NB4 (cell line): ENCODE measurements at places on chromosomes 5 and 9.

- DNase-seq: no peak
These were observed 223.5 kb upstream of the TNC start for GRCh38 chr9:115341426-115341825.

DNA sequence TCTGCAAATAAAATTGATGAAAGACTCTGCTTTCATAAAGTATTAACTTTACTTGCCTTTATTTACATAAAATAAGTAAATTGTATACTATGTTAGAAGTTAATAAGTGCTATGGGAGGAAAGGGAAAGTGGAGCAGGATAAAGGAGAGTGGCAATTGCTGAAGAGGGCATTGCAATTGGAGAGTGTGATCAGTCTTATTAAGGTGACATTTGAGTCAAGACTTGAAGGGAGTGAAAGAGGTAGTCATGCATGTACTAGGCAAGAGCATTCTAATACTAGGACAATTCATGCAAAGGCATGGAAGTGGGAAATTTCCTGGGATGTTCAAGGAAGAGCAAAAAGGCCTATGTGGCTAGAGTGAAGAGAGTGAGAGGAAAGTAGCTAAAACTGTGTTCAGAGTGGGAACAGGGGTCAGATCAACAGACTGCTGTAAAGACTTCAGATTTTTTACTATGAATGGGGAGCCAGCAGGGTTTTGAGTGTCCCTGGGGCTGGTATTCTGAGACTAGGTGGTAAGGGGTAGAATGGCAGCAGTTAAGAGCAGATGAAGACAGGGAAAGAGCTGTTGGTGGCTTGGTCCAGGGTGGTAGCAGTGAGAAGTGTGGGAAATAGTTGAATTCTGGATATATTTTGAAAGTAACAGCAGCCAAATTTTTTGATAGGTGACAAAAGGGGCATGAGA is 182.3 kb upstream of the RIOK2 start:
- DNase-seq: no peak

- DNase-seq: no peak
These were observed 39.3 kb upstream of the ADRA1B start for GRCh38 chr5:159877016-159877415.

- DNase-seq: no peak
These were observed 88.0 kb downstream of the NRG2 start for GRCh38 chr5:139955053-139955605.

DNA sequence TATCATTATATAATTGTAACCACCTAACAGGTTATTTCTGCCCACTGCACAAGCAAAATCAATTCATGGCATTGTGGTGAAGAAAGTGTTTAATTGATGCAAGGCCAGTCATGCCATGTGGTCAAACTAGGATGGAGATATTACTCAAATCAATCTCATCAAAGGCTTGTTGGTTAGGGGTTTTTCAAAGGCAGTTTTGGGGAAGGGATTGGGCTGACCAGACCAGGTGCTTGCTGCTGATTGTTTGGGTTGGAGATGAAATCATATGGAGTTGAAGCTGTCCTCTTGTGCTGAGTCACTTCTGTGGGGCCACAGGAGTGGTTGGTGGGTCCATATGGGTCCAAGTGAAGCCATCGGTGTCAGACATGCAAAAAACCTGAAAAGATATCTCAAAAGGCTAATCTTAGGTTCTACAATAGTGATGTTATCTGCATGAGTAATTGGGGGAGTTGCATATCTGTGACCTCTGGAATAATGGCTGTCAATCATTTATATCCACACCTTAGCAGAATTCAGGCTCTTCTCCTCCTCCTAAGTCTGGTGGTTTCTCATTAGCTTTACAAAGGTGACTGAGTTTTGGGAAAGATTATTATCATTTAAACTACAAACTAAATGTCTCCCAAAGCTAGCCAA is 44.9 kb downstream of the HMGCS1 start:
- no peak for DNase-seq

- no peak for DNase-seq
These were observed 16.8 kb downstream of the CTXN3 start for GRCh38 chr5:127665641-127666040.

GRCh38 chr9:132157347-132158116 is 4.3 kb upstream of the NTNG2 start:
- no peak for DNase-seq

DNA sequence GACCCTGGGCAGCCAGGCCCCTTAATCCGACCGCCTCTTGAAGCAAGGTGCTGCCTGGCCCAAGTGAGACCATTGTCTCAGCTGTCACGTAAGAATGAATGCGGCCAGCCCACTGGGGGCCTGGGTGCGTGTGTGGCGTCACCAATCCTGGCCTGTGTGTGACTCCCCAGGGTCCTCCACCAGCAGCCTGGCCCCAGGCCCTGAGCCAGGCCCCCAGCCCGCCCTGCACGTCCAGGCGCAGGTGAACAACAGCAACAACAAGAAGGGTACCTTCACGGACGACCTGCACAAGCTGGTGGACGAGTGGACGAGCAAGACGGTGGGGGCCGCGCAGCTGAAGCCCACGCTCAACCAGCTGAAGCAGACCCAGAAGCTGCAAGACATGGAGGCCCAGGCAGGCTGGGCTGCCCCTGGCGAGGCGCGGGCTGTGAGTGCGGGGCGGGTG is 124.2 kb downstream of the WNK2 start:
- no peak for DNase-seq

DNA sequence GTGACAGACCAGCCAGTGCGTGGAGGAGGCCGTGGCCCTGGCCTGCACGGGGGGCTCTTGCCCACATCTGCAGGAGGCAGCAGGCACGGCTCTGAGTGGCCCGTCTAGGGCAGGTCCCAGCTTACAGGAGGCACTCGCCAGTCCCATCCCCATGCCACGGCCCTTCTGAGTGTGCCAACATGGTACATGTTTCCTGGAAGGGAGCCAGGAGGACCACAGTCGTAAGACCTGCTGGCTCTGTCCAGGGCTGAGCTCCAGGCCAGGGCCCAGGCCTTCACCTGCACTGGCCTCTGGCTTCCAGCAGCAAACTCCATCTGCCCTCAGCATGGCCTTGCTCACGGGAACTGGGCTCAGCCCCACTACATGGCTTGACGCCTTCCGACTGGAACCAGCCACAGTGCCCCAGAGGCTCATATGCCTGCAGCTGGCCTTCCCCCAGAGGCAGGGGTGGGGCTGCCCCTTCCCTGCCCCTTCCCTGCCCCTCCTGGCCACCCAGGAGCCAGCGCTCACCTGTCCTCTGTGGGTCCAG is 3.8 kb downstream of the NKD2 start:
- DNase-seq: no peak

DNA sequence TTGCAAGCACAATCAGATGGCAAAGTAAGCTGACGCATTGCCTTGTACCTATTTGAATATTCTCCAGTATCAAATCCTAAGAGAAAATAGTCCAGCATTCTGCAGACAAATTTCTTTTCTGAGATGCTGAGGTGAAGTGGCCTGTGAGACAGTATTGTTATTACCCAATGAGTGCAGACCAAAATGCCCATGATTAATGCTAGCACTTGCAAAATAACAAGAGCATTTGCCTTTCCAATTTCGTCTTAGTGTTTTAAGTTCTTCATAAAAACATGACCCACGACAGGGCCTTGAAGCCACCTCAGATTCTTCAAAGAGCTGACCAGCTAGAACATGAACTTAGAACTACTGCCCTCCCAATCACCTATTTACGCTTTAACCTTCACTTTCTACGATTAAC is 2.6 kb upstream of the IQGAP2 start:
- DNase-seq: peak; percentile 54

DNA sequence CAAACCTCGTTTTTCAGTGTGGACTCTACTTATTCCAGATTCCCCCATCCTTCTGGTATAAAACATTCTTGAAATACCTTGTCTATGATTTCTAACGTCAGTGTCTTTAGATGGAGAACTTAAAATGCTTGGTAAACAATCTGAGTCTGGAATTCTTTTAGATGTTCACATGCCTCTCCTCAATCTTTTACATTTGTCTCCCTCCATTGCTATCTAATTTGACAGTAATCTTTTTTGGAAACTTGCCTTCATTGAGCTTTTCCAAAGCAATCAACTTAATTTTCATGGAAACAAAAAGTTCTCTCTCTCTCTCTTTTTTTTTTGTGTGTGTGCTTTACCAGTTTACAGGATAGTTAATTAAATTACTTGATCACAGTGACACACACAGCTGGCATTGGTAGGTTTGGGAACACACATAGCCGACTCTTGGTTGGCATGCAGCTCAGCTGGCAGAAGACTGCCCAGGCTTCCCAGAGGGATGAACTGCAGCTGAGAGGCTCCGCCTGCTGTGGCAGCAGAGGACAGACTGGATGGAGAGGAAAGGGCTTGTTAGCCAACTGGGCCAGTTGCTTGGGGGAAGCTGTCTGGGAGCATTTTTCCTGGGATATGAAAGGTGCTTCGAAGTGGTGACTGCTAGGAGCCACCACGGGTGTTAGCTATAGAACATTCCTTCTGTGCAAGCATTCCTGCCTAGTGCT is 271.3 kb downstream of the ZSWIM6 start:
- DNase-seq: no peak

GRCh38 chr5:59287361-59287760 is 606.2 kb downstream of the PDE4D start:
- DNase-seq: no peak

DNA sequence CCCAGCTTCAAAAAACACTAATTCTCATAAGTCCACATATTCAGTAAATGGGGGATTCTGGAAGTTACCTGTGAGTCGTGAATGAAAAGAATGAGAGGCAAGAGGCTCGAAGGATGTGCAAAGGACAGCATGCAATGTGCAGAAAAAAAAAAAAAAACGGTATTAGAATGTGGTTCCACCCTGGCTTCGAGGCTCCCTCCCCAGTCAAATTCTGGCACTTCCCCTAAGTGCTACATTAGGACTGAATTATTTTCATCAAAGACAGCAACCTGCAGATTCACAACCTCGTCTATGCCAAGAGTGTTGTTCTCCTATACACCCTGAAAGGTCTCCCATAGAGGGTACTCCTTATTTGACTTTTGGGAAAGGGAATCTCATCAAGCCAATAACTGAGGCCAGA is 16.5 kb downstream of the CAPSL start:
- DNase-seq: no peak

DNA sequence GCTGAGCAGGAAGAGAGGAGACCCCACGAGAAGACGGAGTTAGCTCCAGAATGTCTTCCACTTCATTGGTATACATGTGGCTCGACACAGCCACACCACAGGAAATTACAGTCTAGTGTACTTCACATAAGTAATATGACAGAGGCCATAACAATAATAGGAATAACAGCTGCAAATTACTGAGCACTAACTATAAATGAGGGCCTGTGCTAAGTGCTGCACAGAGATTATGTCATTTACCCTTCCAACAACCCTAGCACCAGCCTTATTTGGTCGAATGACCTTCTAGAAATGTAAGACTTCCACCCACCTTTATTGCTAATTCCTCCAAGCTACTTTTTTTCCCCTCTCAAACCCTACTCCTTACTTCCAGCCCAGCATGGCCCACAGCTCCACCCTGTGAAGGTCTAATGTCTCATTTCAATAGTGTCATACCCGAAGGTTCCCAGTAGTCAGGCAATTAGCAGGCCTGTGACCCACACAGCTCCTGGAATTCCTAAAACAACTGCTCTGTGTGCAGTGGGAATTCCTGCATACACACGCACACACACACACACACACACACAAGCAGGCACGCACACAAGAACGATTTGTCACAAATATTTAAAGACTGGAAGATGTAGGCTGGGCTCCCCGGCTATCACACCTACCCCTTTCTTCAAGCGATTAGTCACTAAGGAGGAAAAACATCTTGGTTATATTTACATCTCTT is 134.5 kb downstream of the FRMD3 start:
- no peak for DNase-seq

DNA sequence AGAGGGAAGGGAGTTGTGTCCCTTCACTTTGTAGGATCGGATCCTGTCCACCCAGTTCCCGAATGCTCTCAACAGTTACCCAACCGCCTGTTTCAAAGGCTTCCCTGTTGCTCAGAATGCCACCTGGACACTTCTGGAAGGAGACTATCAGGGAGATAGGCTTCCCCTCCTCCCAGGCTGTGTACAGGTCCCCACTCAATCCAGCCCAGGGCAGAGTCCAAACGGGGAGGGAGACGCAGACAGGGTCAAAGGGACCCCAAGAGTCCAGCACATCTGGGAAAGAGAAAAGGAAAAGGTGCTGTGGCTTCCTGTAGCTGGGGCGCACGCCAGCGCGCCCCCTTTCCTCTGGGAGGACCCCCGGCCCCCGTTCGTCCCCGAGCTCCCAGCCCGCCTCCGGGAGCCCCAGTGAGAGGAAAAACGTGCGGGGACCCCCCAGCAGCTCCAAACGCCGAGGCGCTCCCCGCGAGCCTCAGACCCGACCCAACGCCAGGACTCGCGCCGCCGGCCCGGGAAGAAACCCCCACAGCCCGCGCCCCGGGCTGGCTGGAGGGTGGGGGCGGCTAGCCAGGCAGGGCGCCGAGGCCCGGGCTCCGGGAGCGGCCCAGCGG is 640 bp downstream of the SURF4 start:
- peak; percentile 64 for DNase-seq

DNA sequence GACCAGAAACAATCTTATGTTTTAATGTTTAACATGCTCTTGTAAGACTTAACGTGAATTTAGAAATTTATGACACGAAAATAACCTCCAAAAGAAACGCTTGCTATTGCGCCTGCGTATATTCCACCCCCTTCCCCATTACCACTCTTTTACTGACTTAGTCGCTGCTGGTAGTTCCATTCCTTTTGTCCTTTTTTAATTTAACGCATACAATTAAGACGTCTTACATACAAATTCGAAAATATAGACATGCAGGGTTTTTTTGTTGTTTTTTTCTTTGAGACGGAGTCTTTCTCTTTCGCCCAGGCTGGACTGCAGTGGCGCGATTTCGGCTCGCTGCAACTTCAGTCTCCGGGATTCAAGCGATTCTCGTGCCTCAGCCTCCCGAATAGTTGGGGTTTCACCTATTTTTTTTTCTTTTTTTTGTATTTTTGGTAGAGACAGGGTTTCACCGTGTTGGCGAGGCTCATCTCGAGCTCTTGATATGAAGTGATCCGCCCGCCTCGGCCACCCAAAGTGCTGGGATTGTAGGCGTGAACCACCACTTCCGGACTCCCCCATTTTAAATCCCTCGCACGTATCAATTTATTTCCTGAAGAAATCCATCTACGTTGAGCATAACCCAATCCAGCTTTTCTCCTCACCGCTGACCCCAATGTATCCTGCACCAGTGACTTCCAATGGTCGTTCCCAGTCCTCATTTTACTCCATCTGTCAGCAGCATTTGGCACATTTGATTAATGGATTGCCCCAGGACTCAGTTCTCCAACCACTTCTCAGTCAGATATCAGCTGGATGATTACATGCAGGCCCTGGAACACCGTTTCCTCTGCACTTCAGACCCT is 684 bp upstream of the MED7 start:
- DNase-seq: peak; percentile 44

- DNase-seq: no peak
These were observed 133.9 kb downstream of the GIN1 start for GRCh38 chr5:102986074-102986473.

- DNase-seq: peak; percentile 66
These were observed 337.5 kb downstream of the CDH9 start for GRCh38 chr5:26700759-26701384.

GRCh38 chr9:104875897-104876296 is 52.1 kb downstream of the ABCA1 start:
- no peak for DNase-seq

DNA sequence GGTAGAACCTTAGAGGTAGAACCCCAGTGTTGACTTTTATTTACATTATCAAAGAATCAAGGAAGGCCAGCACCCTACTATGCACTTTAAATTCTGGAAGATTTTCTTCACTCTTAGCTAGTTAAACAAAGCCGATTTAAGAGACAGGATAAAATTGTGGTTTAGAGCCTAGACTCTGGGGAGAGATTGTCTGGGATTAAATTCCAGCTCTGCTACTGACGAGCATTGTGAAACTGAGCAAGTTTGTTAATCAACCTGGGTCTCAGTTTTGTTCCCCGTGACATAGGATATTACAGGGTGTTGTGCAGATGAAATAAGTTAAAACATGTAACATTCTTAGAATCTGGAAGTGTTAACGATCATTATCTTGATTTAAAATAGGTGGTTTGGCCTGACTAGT is 83.5 kb downstream of the FEM1C start:
- no peak for DNase-seq
